ENCODE measurements at places on chromosomes 1 and 21.

GRCh38 chr1:223712850-223713474, 623 bp downstream of the CAPN2 start:
- DNase-seq, result no peak

GRCh38 chr1:89516055-89516454, 8.6 kb upstream of the LRRC8B start:
- no peak for DNase-seq

- no peak for DNase-seq
These were observed 308.0 kb downstream of the MATN1 start for GRCh38 chr1:30415171-30415940.

DNA sequence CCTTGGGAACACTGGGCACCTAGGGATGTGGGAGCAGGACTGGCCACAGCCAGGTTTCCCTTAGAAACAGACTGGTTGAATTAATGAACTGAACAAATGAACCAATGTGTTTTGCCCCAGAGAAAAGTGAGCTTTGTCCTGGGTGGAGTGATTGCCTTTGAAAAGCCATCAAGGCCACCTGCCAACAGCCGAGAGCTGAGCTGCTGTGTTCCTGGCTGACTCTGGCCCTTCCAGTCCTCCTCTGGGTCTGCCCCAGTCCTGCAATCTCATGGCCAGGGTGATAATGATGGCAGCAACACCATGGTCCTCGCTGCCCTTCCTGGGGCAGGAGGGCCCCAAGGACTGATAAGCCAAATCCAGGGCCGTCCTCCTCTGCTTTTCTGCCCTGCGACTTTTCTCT, 18.2 kb upstream of the GJA9 start:
- DNase-seq, result no peak

GRCh38 chr1:17873007-17873675, 118.0 kb downstream of the ACTL8 start:
- DNase-seq, result no peak

DNA sequence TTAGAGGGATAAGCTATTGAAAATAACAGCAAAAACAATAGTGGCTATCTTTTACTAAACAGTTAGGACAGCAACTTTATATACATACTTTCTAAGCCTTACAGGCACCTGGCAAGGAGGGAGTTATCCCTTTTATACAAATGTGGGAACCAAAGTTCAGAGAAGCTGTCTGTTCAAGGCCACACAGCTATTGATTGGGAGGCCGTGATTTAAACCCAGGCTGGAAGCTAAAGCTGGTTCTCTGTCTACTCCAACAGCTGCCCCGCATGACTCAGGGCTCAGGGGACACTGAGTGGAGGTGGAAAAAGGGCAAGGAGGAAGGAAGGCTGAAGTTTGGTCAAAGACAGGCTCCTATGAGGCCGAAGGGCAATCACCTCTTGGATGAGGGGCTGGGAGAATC, 26.7 kb downstream of the KCNA2 start:
- DNase-seq, result no peak

DNA sequence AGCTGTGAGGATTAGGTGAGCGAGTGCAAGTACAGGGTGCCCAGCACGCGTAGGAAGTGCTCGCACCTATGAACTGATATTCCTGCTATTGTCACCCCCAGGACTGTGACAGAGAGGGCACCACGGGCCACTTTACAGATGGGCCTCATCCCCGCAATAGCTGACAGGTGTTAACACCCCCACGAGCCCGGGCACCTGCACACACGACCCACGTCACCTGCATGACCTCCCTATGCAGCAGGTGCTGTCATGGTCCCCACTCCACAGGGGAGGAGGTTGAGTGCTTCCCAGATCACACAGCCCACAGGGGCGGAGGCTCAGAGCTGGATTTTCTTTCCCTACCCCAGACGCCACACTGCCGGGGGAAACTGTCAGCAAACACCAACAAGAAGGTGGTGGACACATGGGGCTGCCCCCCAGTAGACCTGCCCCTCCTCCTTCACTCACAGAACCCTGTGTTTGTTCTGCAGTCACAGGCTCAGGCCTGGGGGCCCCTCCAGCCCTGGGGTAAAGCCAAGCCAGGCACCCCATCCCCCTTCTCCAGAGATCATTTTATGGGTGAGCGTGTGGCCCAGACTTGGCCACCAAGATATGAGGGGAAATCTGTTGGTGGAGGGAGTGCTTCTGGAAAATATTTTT, 465.5 kb downstream of the MATN1 start:
- no peak for DNase-seq

DNA sequence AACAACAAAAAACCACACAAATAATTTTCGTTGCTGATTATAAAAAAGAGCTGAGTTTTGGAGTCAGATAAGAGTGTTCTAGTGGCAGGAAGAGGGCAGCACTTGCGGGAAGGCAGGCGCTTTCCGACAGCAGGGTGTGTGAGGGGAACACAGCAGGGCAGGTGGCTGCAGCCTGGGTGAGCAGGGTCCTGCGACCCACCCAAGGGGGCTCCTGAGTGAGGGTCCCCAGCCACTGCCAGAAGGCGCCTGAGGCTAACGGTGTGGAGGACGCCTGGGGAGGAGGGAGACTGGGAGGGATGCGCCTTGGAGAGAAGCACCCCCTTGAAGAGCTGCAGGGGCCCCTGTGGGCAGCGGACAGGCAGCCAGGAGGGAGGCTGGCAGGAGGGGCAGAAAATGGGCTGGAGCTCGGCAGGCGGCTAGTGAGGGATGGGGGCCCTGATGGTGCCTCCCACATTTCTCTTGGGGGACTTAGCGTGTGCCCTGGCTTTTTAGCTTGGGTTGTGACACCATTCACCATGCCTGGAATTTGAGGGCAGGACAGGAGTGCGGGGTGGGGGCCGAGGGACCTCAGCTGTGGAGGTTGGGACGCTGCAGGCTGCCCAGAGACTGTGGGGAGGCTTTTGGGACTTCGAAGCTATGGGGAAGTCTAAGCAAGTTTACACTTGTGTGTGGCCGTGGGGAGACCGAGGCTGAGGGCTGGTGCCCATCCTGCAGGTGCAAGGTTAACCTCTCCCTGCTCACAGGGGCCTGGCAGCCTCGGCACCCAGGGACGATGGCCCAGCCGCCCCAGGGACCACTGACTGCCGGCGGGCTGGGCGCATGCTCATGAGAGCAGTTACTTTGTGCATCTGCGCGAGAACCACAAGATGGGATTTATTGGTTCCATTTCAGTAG, 111.4 kb downstream of the SIK1 start:
- no peak for DNase-seq

- DNase-seq, result no peak
These were observed 18.7 kb upstream of the SPOCD1 start for GRCh38 chr1:31834501-31834900.

- no peak for DNase-seq
These were observed 10.5 kb downstream of the PCSK9 start for GRCh38 chr1:55049914-55050278.

- no peak for DNase-seq
These were observed 730 bp downstream of the SLC16A4 start for GRCh38 chr1:110390096-110390495.

DNA sequence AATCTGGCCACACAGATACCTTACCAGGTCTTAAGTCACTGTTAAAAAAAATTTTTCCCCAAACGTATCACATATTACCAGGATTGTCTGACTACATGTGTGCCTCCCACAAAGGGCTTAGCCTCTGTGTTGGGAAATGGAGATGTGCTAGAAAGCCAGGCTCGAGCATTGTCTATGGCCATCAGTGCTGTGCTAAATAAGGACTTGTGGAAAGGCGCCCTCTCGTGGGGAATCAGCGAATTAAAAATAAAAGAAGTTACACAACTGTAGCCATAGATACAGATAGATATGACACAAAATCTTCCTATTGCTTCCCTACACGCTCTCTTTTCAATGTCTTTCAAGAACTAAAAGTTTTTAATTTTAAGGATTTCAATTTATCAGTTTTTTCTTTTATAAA, 47.5 kb upstream of the CRNN start:
- DNase-seq, result peak; percentile 23

- no peak for DNase-seq
These were observed 44.9 kb upstream of the NTPCR start for GRCh38 chr1:232905331-232906034.

- DNase-seq, result peak; percentile 6
These were observed 41.0 kb upstream of the HAO2 start for GRCh38 chr1:119327450-119328155.

GRCh38 chr1:230807561-230808280, 60.5 kb downstream of the CAPN9 start:
- DNase-seq, result no peak

GRCh38 chr21:45093035-45093532, 18.7 kb downstream of the ADARB1 start:
- DNase-seq, result no peak

GRCh38 chr1:182029002-182029378, 32.5 kb downstream of the ZNF648 start:
- DNase-seq, result no peak

DNA sequence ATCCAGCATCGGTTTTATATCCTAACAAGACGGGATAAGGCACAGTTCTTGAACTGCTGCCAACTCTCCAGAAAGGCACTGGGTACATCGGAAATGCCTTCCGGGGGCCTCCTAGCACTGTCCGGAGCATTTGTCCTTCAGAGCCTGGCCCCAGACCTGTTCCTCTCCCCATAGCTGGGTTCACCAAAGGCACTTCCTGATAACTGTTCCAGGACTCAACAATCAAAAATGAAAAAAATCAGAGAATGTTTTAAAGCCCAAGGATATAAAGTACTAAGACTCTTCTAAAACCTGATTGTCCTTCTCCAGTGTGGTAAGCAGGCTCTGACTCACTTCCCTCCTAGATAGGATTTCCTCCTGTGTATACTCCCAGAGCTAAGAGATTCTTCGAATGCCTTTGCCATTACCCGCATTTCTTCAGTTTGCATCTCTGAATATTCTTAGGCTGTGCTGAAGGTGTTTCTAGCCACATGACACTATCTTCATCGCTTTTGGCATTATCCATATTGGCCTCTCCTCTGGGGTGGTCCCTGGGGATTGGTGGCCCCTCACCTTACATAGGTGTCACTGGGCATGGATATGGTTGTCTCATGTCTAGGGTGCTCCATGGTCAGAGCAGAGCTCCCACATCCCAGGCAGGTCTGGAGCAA, 112.9 kb downstream of the ZBTB18 start:
- DNase-seq, result no peak

- DNase-seq, result no peak
These were observed 34.5 kb downstream of the TMPRSS15 start for GRCh38 chr21:18369115-18369514.

- DNase-seq, result no peak
These were observed 269.8 kb upstream of the KAZN start for GRCh38 chr1:14328685-14329084.

GRCh38 chr21:14916676-14917141, 148.1 kb downstream of the NRIP1 start:
- DNase-seq, result no peak
